Esophagus muscularis mucosa (tissue), 4 donors: ENCODE measurements at places on chromosomes 13 and 19. TPM values are rescaled to one million over a fixed set of nuclear protein-coding genes. Genes with fewer than 3 reads are reported as not detected.

GRCh38 chr19:11321191-11322126, 18.0 kb downstream of the RAB3D start:
- H3K4me1 ChIP-seq, result peaks cover 40% of the 10 kb centered on the region
- no peak overlapping the region for H3K4me3 ChIP-seq
- H3K36me3 ChIP-seq, result peaks cover 12% of the 10 kb centered on the region
- no peaks in the 10 kb centered on the region for H3K27me3 ChIP-seq
- no peak for DNase-seq

Gene AZU1
- total RNA-seq, result 0.40 TPM

Gene LRRC63
- 0.19 TPM for total RNA-seq

DNA sequence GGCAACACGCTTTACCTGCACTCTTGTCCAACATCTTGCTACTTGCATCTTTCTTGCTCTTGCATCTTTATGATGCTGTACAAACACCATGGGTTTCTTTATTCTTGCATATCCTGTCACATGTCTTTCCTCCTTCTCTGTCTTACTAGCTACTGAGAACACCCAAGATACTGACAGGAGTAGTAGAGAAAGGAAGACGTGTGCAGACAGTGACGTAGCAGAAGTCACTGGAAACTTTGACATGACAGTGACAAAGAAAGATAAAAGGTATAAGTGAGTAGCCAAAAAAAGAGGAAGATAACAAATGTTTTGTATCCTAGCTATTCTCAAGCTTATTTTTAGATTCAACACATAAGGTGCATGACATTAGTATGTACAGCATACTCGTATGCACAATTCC, 34.2 kb downstream of the TRPC4 start:
- H3K27ac ChIP-seq, result no peak overlapping the region
- no peak overlapping the region for H3K4me3 ChIP-seq
- H3K27me3 ChIP-seq, result no peaks in the 10 kb centered on the region
- H3K36me3 ChIP-seq, result no peaks in the 10 kb centered on the region
- DNase-seq, result no peak
- no peaks in the 10 kb centered on the region for H3K4me1 ChIP-seq

DNA sequence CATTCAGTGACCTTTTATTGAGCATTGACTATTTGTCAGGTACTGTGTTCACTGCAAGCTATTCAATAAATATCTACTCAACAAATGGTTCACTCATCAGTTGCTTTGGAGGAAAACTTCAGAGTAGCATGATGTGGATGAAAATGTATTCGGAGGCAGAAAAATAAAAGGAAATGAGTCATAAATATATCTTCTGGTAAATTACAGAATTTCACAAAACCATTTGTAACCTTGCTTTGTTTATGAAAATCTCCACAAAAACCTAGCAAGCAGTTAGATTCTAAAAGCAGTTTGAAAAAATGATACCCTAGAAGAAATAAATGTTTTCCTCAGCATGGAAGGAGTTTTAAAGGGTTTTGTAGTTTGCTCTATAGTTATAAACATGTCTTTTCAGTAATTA, 399.6 kb downstream of the LMO7 start:
- H3K27me3 ChIP-seq, result no peaks in the 10 kb centered on the region
- no peak overlapping the region for H3K27ac ChIP-seq
- no peak for DNase-seq
- no peaks in the 10 kb centered on the region for H3K4me1 ChIP-seq

Gene GZMM
- 0.50 TPM for total RNA-seq

DNA sequence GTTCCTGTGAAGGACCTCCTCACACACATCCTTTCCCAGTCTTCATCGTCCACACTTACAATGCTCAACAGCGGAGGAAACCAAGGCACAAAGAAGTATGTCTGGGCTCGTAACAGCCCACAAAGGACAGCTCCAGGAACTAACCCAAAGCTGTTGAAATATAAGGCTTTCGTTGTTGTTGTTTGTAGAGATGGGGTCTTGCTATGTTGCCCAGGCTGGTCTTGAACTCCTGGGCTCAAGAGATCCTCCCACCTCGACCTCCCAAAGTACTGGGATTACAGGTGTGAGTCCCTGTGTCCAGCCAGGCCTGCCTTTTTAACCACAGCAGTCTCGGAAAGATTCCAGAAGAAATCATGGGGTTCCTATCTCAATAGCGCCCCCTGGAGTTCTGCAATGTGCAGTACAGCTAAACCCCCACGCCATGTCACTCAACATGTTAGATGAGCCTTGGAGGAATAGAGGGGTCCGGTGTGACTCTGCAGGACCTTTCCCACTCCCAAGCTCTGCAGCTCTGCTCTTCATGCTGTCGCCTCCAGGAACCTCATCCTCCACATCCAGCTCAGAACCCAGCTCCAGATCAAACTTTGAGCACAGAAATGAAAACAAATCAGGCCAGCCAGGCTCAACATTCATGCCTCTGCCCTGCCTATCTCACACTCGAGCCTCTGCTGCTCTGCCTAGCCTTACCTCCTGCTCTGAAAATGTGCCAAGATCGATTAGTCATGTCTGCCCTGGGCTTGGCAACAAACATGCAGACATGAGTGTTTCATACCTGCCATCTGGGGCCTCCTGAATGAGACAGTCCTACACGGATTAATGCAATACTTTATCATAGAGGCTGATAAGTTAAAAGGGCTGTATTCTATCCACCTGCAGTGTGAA, 7.5 kb downstream of the PLA2G4C start:
- DNase-seq, result no peak
- H3K4me3 ChIP-seq, result no peak overlapping the region
- no peaks in the 10 kb centered on the region for H3K27me3 ChIP-seq
- no peak overlapping the region for H3K27ac ChIP-seq

GRCh38 chr13:75299246-75299645, 182.7 kb downstream of the TBC1D4 start:
- H3K27me3 ChIP-seq, result no peaks in the 10 kb centered on the region
- H3K4me3 ChIP-seq, result no peak overlapping the region
- H3K4me1 ChIP-seq, result no peaks in the 10 kb centered on the region

DNA sequence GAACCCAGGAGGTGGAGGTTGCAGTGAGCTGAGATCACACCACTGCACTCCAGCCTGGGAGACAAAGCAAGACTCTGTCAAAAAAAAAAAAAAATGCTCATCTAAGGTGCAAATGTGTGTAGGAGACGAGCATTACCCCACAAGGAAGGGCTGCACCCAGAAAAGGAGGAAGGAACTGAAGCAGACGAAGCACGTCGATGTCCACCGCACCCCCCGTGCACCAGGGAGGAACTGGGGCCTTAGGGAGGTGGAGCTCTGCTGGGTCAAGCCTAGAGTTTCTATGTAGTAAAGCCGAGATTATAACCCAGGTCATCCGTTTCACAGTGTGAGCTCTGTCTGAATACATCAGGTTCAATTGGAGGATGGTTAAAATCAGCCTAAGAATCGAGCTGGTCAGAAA, 1.1 kb downstream of the VSTM1 start:
- no peaks in the 10 kb centered on the region for H3K36me3 ChIP-seq
- H3K4me1 ChIP-seq, result no peaks in the 10 kb centered on the region
- no peak overlapping the region for H3K27ac ChIP-seq
- no peak overlapping the region for H3K4me3 ChIP-seq
- no peak for DNase-seq
- peaks cover 42% of the 10 kb centered on the region for H3K27me3 ChIP-seq
